ENCODE measurements at places on chromosomes 5 and 9.

DNA sequence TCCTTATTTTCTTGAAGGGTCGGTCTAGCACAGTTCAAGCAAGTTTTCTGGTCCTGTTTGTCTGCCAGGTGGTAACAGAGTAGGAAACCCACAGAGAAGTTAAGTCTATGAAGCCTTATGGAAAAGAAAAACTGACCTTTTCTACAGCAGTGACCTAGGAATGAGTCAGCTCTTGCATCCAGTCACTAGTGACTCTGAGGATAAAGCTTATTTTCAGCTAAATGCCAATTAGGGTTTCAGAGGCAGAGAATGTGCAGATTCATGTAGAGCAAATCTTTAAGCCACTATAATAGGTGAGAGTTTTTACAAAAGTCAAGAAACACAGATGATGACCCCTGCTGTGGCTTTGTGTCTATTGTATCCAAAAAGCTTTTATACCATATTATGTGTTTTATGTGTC lies 100.7 kb downstream of the CWC27 start:
- DNase-seq: no peak

GRCh38 chr5:170423692-170424091 lies 34.5 kb upstream of the KCNMB1 start:
- no peak for DNase-seq

DNA sequence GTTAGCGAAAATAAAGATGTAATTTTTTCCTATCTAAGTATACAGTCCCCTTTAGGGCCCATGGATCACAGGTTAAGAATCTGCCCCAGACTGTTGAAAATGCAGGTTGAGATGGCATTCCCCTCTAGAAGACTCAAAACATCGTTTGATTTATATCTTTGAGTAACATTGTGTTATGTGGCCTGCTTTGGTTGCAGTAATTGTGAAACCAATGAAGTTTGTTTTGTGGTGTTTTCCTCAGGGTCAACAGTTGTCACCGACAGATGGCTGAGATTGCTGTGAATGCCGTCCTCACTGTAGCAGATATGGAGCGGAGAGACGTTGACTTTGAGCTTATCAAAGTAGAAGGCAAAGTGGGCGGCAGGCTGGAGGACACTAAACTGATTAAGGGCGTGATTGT lies 7.8 kb downstream of the CCT5 start:
- no peak for DNase-seq

DNA sequence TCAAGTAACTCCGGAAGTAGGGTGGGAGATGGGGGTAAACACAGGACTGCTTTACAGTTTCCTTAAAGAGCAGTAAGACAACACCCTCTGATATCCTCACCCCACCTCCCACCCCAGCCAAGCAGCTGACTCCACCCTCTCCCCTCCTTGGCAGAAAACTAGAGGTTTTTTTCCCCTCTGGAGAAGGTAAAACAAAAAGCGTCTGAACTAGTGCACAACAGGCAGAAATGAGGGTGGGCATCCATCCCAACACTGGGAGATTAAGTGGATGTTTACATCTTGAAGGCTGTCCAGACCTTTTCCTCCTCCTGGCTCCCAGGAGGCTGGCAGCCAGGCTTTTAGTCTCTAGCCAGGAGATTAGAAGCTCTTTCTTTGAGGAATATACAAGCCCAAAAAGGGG lies 13.9 kb upstream of the CTNNAL1 start:
- DNase-seq: no peak

DNA sequence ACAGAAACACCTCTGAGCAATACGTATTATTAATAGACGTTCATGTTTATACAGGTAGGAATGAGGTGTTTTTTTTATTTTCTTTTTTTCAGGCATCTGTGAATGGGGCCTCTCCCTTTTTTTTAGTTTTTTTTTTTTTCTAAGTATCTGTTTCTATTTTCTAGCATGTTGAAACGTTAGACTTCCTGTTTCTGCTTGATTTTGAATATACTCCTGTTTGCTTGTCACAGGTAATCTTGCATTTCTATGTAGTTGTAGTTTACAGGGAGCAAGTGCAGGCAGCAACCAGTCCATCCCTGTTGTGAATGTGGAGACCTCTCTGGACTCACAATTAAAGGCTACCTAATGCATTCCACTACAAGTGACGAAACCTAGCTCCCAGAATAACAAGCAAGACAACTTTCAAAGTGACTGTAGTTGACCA lies 22.8 kb upstream of the TNFAIP8 start:
- no peak for DNase-seq

DNA sequence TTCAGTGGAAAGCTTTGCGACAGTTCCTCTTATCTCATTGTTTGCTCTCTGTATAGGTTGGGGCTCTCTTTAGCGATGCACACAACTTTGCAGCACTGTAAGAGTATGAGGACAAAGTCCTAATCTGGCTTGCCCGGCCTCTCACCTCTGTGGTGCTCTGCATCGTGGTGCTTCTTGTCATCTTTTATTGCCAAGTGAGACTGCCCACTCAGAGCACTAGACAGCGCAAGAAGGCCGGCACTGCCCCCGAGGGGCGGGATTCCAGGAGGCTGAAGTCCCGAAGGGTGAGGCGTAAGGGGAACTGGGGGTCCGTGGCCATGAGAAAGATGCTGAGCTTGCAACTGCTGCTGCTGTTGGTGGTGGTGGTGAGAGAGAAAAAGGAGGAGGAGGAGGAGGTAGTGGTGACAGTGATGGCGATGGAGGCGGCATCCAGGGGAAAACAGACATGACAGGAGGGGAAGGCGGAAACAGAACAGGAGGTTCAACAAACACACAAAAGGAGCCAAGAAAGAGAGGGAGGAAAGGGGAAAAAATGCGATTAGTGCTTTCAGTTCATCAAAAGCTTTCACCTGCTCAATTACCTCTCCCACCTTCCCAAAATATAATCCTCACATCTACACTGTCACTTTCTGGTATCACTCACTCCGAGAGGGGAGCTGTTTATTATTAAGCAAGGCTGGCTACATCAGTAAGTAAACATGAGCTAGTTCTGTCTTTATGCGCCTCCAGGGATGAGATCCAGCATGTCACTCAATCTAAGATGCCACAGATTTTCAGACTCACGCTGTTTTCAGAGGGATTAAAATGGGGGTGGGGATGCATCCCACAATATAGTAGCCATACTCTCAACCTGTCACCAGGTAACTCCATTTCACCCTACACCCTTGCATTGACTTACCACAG lies 55.1 kb downstream of the TLE1 start:
- no peak for DNase-seq

- no peak for DNase-seq
Measured at GRCh38 chr5:165665735-165666400, 2160.4 kb downstream of the MAT2B start.

- no peak for DNase-seq
Measured at GRCh38 chr5:180792287-180792964, 10.2 kb downstream of the MGAT1 start.

GRCh38 chr9:135134268-135135022 lies 47.0 kb downstream of the OLFM1 start:
- no peak for DNase-seq

All from activated gamma-delta T cell treated with anti-CD3 and anti-CD28 coated beads, Interleukin-2, amount 50 U/mL, for 16 hours (primary cell).